NCI-H446 treated with DMSO at 0.1 percent for 48 hours (cell line): ENCODE measurements at places on chromosomes 6 and 20.

GRCh38 chr6:22673474-22673873 lies 104.1 kb downstream of the HDGFL1 start:
- DNase-seq = no peak

DNA sequence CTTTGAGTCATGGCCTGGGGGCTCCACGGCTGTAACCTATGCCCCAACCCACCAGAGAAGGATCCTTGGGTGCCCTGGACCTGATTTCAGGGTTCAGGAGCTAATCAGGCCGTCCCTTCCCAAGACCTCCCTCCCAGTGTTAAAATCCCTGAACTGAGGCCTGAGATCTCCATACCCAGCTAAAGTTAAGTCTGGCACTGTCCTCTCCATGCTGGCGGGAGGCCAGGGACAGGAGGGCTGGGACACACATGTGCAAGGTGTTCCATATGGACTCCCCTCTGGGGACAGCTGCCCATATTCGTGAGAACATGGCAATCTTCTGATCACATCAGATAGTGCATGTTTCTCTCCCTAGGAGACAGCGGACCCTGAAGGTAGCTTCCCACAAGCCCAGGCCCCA lies 11.5 kb upstream of the TREML4 start:
- no peak for DNase-seq

GRCh38 chr6:5249451-5250122 lies 11.2 kb downstream of the LYRM4 start:
- no peak for DNase-seq

- no peak for DNase-seq
These were observed 130.6 kb downstream of the EDN3 start for GRCh38 chr20:59431014-59431413.

- DNase-seq = no peak
These were observed 1.1 kb downstream of the OSBPL2 start for GRCh38 chr20:62239278-62239879.

DNA sequence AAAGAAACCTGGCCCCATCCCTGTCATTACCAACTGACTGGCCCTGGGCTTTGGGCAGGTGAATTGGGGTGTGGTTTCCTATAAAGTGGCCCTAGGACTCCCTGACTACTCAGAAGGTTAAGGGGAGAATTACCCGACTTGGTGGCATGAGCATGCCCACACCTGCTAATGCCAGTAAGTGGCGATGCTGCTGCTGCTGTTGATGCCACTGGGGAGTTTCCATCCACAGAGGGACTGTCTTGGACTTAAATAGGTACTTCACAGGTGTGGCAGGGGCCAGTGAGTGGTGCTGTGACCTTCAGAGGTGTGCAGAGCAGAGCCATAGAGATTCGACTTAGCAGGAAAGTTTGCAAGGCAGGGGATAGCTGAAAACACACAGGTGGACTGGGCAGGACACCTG lies 32.6 kb upstream of the MDFI start:
- no peak for DNase-seq

DNA sequence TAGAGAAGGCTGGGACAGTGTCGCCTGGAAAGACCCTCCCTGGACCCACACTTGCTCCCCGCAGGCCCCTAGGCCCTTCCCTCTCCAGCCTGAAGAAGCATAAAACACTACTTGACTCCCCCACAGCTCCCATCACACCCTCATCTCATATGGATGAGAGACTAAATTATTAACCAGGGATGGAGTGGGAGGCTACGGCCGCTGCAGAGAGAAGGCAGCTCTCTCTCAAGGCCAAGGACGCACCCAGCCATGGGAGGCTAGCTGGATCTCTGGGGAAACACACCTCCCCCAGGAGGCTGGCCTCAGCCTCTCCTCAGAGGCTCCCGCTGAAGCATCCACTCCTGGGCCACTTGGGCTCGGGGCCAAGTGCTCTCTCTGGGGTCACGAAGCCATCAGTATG lies 102.5 kb downstream of the GRM4 start:
- DNase-seq = no peak
